ENCODE measurements at places on chromosomes 6 and 20. TPM values are rescaled to one million over a fixed set of nuclear protein-coding genes. Genes with fewer than 3 reads are reported as not detected.

Gene CDSN
- total RNA-seq: 1.7 TPM

Gene LBP
- total RNA-seq: not detected

Gene RSPO3
- total RNA-seq: not detected

Gene MCHR2
- total RNA-seq: not detected

Gene COQ3
- total RNA-seq: 10.5 TPM

Gene GLP1R
- total RNA-seq: not detected

Gene TREML2
- total RNA-seq: 0.08 TPM

Gene KIZ
- total RNA-seq: 32.5 TPM

Gene SLC13A3
- 7.9 TPM for total RNA-seq
